ENCODE measurements at places on chromosomes 11 and 22.
A peak's percentile ranks its signal among the peaks of the same experiment; 100 is the strongest.

DNA sequence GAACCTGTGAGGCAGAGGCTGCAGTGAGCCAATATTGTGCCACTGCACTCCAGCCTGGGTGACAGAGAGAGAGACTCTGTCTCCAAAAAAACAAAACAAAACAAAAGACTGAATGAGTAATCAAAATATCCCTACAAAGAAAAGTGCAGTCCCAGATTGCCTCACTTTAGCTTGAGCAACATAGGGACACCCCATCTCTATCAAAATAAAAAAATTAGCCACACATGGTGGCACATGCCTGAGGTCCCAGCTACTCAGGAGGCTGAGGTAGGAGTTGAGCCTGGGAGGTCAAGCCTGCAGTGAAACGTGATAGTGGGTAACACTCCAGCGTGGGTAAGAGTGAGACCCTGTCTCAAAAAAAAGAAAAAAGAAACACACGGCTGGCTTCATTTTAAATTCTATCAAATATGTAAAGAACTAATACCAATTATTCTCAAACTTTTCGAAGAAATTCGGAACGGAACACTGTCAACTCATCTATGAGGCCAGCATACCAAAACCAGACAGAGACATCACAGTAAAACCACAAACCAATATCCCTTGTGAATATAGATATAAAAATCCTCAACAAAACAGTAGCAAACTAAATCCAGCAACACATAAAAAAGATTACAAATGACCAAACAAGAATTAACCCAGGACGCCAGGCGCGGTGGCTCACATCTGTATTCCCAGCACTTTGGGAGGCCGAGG, 12.9 kb downstream of the CHEK2 start:
- no peak for DNase-seq

DNA sequence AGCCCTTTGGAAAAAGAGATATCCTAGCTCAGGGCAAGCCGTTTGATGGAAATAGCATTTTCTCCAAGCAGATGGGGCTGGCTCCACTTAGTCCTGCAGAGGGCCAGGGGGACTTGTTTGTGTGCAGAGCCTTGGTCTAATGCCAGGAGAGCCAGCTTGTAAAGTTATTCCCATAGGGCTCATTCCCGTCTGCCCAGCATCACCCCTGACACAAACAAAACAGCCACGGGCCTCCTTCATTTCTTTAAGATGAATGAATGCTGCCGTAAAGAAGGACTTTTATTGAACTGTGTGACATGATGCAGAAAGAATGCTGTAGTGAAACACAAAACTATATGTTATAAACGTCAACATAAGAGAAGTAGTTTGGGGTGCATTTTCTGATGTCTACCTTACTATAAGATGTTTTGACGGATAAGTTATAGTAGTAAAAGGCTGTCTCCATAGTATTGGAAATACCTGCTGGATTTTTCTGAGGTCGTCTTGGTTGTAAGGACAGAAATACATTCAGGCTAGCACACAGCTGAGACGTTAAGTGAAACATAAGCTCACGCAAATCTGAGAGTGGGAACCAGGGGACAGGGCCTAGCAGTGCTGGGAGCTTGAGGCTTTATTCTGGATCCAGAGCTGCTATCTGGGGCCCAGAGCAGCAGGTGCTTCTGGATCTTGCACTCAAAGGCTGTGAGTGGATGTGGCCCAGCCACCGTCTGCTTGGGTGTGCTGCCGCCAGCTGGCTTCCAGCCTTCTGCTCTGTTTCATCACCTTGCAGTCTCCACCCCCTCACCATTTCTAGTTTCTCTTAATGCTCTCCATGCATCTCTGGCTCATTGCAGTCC, 53.3 kb downstream of the NCAM1 start:
- peak; percentile 6 for DNase-seq

GRCh38 chr22:43320943-43321900, 21.9 kb downstream of the SCUBE1 start:
- DNase-seq = no peak

- no peak for DNase-seq
Observed at GRCh38 chr11:19163617-19164016, 38.2 kb downstream of the CSRP3 start.

GRCh38 chr11:22634897-22635629, 9.4 kb upstream of the FANCF start:
- peak; percentile 50 for DNase-seq

DNA sequence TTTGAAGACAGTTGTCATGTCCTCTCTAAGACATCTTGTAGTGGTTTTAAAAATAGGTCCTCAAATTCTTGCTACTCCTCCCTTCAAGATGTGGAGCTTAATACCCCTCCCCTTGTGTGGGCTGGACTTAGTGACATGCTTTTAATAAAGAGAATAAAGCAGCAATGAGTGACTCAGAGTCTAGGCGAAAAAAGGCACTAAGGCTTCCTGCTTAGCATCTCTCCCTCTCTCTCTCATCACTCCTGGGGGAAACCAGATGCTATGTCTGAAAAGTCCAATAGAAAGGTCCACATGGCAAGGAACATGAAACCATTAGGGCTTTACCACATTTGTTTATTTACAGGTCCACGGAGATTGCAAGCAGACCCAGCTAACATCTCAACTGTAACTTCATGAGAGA, 11.7 kb downstream of the SERGEF start:
- DNase-seq = no peak

DNA sequence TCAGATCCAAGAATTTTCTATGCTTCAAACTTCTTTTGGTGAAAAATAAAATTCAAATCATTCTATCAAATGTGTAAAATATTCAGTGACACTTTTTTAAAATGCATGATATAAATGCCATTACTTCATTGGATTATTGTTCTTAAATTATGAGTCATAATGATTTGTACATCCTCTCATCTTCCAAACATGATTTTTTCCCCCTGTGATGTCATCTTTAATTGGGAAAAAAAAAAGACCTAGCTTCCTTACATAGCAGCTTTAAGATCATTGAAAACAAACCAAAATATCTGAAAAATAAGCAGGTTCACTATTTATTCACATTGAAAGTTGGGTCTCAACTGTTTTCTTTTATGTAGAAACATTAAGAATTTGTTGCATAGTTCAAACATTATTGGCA, 1549.4 kb downstream of the LRRC4C start:
- DNase-seq = no peak

- DNase-seq = no peak
Observed at GRCh38 chr22:19478045-19478900, 720 bp downstream of the UFD1 start.

GRCh38 chr11:112073941-112074811, at the start of the genes NKAPD1 and PIH1D2:
Gene NKAPD1 (plus strand): TSS chr11:112074299. CDS start chr11:112075575, 1,276 bp downstream.
Gene PIH1D2 (minus strand): TSS chr11:112074017. CDS start chr11:112073174, 843 bp downstream.
- peak; percentile 67 for DNase-seq

DNA sequence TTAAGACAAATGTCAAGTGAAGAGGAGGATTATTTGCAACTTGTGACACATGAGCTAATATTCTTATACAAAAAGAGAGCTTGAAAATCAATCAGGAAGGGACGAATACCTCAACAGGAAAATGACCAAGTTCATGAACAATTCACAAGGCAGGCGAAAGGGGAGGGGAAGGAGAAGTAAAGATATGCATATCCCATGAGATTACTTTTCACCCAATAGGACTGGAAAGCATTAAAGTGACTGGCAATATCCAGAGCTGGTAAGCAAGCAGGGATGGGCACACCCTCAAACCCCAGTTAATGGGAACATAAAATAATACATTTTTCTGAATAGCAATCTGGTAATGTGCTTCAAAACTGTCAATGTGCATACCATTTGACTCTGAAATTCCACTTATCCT, 129.5 kb downstream of the SLC1A2 start:
- DNase-seq = no peak

DNA sequence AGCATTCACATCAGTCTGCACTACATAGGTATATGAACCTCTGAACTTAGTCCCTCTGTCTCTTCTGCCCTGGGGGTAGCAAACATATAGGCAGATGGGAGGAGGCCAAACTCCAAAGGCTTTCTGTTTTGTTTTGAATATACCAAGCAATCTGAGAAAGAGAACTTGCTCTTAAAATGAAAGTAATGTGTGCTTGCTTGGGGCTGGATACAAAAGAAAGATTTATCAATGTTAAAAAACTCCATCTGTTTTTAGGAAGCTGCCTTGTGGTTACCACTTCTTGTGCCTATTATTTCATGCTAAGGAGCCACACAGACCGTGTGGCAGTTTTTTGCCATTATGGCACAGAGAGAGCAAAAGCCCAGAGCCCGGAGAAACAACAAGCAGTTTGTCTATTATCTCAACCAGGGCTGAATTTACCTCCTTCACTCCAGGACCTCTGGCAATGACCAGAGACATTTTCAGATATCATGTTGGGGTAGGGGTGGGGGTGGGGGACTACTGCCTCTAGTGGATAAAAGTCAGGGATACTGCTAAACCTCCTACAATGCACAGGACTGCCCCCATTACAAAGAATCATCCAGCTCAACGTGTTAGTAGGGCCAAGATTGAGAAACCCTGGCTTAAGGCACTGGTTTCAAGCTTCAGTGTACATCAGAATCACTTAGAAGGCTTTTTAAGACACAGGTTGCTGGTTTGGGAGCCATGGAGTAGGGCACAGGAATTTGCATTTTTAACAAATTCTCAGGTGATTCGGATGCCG, 124.2 kb downstream of the APIP start:
- peak; percentile 14 for DNase-seq

DNA sequence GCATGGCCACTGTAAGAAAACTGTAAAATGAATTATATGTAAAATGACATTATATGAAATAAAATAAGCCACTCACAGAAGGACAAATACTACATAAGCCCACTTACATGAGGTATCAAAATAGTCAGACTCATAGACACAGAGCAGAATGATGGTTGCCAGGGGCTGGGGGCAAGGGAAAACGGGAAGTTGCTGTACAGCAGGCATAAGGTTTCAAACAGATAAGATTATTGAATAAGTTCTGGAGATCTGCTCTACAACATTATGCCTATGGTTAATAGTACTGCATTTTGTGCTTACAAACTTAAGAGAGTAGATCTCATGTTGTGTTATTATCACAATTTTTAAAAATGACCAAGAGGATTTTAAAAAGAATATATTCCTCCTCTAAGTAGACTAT, 32.7 kb upstream of the HEPHL1 start:
- no peak for DNase-seq

DNA sequence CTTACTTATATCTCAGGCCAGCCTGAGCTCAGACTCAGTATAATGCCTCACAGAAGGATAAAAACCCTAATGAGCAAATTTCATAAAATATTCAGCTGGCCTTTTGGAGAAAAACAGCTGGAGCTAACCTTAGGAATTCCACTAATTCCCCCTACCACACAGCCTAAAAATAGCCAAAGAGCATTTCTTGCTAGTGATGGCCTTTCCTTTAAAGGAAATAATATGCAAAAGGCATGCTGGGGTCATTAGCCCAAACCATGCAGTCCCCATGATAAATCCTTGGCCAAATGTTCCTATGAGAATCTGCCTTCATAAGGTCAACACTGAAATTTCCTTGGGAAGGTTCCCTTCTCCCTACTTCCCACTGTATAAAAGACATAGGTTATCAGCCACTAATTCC, 38.2 kb downstream of the SYTL2 start:
- no peak for DNase-seq

DNA sequence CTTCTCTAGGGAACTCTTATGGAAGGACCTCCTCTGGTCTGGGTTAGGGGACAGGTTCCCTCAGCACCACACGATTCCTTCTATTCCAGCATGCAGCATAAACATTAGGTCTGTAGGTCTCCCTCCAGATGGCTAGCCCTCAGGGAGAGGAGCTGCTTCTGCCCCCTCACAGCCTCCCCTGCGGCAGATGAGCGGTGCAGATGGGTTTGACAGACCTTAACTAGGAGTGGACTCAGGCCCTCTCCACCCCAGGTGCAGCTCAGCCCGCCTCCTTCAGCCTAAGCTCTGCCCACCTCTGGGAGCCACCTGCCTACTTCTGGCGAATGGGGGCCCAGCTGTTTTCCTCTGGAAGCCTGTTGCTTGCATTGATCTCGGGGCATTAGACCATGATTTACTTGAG, 55.7 kb upstream of the EIF3D start:
- DNase-seq = no peak

DNA sequence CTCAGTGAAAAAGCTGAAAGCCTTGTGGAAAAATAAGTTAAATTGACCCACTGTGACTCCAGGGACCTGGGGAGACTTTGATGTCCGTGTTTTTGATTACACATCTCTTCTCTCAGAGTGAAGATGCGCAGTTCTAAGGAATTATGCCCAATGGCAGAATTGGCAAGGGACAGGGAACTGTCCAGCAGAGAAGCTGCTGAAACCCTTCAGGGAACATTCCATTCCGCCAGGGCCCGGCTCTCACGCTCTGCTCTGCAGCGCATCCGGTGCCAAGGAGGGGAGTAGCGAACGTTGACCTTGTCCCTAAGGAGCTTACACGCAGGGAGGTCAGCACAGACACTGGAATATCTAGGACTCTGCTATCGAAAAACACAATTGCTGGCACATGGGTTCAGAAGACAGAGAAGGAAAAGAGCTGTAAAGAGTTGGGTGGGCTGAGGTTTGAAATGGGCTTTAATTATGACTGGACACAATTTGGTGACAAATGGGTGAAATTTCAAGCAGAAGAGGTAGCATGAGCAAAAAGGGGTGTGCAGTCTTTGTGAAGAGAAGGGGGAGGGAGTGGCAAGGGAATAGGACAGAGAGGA, 64.5 kb upstream of the B3GAT1 start:
- DNase-seq = no peak

DNA sequence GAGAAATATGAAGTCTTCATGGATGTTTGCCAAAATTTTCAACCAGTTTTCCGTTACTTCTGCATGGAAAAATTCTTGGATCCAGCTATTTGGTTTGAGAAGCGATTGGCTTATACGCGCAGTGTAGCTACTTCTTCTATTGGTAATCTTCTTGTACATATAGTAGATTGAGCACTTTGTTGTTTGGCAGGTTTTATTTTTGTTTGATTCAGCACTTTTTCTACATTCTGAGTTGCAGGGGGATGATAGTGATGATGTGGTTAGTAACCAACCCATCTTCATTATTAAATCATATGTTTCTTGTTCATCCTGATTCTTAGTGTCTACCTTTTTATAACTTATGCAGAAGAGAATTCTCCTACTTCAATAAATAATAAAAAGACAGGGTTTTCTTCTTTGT, 121.6 kb downstream of the C11orf65 start:
- DNase-seq = no peak

DNA sequence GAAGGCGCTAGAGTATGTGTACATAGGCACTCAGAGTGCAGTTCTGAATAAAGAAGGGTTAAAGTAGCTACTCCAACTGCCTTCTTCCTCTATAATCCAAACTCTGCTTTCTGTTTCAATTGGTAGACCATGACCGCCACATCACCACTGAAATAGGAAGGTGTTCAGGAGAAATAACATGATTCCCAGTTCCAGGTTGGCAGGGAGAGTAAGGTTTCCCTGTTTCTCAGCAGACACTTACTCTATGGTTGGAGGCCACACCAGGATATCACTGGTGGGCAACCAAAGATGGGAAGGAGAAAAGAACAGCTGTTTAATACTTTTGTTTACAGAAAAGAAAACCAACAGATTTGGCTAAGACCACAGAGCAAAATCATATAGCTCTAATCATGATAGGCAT, 37.9 kb downstream of the PAK1 start:
- no peak for DNase-seq

- DNase-seq = no peak
Observed at GRCh38 chr11:79331203-79331901, 109.5 kb downstream of the TENM4 start.

DNA sequence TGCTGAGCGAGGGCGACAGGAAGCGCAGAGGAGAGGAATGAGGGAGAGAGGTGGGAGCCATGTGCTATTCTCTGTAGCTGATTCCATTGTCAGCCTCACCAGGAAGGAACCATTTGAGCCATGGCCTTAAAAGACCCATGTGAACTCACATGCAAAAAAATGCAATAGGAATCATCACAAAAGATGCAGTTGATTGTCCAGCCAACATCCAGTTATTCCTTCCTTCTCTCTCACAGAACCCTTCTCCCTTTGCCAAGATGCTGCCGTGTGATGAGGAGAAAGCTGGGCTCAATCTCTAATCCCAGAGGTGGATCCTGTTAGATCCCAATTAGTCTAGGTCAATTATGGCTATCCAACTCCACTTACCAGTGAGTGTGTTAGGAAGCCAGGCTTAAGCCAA, 58.2 kb upstream of the RRAS2 start:
- no peak for DNase-seq
